ENCODE measurements at places on chromosomes 3 and 15.
A peak's percentile ranks its signal among the peaks of the same experiment; 100 is the strongest.

DNA sequence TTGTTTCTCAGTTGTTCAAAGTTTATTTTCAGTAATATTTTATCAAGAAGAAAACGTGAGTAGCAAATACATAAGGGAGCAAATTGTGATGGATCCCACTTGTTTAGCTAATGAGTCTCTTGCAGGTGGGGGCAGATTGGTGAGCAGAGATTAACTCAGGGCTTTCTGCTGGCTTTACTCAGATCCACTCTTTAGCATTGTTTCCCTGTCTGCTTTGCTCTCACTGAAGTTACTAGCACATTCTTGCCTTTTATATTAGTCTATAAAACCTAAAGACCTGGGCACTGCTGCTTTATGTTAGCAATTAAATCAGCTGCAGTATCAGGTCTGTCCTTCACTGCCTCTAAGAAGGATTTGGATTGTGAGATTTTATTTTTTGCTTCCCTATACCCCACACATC is 71.5 kb downstream of the STAC start:
- DNase-seq, result no peak

- no peak for DNase-seq
Measured at GRCh38 chr15:58495891-58496408, 64.2 kb downstream of the LIPC start.

DNA sequence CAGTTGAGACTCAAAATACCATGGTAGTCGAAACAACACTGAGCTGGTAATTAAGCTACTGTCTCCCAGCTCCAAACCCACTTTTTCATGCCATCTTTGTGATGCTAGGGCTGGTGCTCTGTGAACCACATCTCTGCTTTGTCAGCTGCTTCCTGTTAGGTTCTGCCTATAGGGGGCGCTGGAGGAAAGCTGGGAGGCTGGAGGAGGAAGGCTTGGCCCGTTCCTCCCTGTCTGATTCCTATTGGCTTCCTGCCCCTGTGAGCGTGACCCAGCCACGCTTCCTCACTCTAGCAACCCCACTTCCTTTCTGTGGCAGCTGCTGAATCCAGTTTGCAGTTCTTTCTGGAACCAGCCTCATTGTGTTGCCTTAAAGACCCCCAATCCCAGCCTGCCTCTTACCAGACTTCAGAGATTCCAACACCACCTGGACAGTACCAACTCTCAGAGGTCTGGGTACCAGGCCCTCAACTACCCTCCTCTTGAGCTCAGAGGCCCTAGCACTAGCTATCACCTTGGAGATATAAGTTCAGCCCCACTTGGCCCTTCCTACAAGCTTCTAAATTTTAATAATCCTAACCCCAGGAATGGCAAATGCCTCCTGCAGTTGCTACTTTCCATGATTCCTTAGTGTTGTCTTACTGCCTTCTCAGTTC is 120.9 kb downstream of the ERC2 start:
- no peak for DNase-seq

- no peak for DNase-seq
Measured at GRCh38 chr15:69760890-69761568, 308.4 kb downstream of the RPLP1 start.

DNA sequence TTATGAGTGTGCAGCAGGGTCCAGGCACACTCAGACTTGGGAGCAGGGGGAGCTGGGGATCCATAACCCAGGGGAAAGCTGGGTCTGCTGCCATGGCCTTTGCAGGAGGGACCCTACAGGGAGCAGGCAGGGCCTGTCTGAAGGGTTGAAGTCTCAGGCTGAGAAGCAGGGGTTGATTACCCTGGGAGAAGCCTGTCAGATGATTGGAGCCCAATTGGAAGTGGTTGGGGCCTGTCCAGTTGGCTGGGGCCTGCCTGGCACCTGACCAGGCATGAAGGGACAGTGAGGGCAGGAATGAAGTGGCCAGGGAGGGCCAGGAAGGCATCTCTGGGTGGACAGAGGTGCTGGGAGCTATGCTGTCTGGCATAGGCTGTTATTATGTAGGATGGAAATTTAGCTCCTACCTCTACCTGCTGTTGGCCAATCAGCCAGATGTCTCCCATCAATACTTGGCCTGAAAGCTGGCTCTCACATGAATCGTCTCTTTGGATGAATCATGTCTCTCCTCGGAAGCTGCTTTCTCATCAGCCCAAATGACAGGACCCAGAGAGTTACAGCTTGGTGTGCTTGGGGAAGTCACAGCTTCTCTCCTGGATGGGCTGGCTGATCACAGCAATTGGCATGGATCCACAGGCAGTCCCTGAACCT is 27.4 kb upstream of the SLCO2A1 start:
- DNase-seq, result no peak

- no peak for DNase-seq
Measured at GRCh38 chr3:185739264-185739701, 85.6 kb downstream of the IGF2BP2 start.

- DNase-seq, result no peak
Measured at GRCh38 chr3:151037746-151038477, 47.6 kb upstream of the MED12L start.

GRCh38 chr3:21331857-21332256 is 419.2 kb downstream of the ZNF385D start:
- no peak for DNase-seq

- DNase-seq, result no peak
Measured at GRCh38 chr3:18119866-18120265, 305.3 kb downstream of the SATB1 start.

- DNase-seq, result peak; percentile 68
Measured at GRCh38 chr15:60299452-60300047, 98.2 kb downstream of the ANXA2 start.

- DNase-seq, result no peak
Measured at GRCh38 chr3:115518100-115518852, 105.0 kb upstream of the GAP43 start.

GRCh38 chr3:112730210-112730609 is 89.3 kb upstream of the CCDC80 start:
- no peak for DNase-seq

- DNase-seq, result no peak
Measured at GRCh38 chr15:85588677-85589076, 206.0 kb downstream of the KLHL25 start.

DNA sequence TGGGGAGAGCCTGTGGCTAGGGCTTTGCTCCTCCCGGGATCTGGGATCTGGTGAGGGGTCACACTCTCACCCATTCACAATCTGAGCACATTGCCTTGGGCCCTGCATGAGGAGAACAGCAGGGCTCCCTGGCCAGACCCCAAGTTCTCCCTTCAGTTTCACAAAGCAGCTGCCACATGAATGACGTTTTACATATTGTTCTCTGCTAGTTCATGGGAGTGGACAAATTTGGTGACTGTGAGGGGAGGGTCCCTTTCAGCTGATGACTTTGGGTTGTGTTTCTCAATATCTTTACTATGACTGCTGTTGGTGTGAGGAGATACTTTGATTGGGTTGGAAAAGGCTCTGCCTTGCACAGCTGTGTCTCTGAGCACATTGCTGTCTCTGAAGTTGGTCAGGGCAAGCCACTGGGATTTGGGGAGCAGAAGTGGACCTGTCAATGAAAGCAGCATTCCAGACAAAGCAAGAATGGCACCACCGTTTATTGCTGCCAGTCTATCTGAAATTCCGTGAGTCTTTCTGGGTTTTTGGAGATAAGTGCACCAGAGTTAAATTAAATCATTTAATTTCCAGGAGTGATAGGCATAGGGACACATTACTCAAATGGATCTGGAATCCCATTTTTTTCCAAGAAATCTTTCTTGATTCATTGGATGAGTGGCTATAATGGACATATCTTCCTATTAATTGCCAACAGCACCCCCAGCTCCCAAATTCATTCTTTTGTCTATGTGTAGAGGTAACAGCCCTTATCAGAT is 10.3 kb downstream of the TIMP4 start:
- no peak for DNase-seq

DNA sequence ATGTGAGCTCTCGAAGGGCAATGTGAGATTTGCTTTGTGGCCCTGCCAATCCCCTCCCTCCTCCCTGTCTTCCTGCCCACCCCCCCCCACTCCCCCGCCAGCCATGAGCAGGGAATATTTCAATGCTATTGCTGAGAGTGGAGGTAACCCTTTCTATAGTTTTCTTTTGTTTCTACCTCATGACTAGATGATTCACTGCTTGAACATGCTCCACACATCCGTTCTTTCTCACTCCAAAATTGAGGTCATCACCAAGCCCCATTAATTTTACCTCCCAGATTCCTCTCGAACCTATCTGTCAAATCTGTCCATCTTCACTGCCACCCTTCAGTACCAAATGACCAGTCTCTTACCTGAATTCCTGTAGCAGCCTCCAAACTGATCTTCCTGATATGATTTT is 12.2 kb downstream of the ZNF774 start:
- DNase-seq, result no peak

DNA sequence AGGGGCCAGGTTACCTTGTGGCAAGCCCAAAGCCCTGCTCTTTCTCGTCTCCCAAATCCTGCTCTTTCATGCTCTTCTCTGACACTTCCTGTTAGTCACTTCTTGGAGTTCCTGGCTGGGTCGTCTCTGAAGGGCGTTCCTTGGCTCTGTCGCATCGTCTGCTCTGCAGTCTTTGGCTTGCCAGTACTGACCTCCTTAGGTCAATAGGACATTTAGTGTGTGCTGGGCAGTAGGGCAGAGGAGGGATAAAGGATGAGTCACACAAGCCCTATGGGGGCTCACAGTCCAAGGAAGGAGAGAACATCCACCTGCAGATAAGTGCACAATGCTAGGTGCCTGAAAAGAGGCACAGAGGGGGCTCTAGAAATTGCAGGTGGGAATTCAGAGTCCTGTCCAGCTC is 87.5 kb downstream of the FAM43A start:
- no peak for DNase-seq

- DNase-seq, result no peak
Measured at GRCh38 chr3:30666572-30667279, 60.3 kb downstream of the TGFBR2 start.

DNA sequence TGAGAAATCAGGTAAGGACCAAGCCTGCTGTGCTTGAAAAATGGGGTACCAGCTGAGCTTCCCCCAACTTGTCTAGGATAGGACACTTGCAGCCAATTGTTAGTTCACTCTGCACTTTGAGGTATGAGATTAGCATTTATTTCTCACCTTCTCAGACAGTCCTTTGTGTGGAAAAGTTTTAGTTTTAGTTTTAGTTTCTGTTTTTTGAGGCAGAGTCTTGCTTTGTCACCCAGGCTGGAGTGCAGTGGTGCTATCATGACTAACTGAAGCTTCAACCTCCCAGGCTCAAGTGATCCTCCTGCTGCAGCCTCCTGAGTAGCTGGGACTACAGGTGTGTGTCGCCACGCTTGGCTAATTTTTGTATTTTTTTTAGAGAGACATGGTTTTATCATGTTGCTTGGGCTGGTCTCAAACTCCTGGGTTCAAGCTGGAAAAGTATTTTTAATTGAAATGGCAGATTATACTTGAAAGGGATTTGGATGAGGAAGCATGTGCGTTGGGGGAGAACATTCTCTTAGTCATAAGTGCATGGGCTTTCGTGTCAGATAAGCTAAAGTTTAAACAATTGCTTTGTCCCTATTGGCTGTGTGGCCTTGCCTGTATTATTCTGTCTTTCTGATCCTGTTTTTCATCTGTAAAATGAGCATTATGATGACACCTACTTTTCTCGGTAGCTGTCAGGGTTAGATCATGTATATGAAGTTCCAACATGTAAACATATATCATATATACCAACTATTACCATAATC is 25.2 kb upstream of the CCK start:
- DNase-seq, result no peak

- no peak for DNase-seq
Measured at GRCh38 chr3:195568630-195569029, 15.1 kb downstream of the APOD start.

GRCh38 chr15:73887481-73887880 is 14.1 kb downstream of the TBC1D21 start:
- no peak for DNase-seq

- DNase-seq, result no peak
Measured at GRCh38 chr3:98966862-98967546, 65.5 kb upstream of the DCBLD2 start.

- DNase-seq, result no peak
Measured at GRCh38 chr3:44674211-44674610, 25.7 kb downstream of the ZNF35 start.

GRCh38 chr3:134651347-134652041 is 672 bp upstream of the KY start:
- DNase-seq, result no peak

GRCh38 chr3:60246361-60246760 is 1004.9 kb downstream of the FHIT start:
- no peak for DNase-seq

DNA sequence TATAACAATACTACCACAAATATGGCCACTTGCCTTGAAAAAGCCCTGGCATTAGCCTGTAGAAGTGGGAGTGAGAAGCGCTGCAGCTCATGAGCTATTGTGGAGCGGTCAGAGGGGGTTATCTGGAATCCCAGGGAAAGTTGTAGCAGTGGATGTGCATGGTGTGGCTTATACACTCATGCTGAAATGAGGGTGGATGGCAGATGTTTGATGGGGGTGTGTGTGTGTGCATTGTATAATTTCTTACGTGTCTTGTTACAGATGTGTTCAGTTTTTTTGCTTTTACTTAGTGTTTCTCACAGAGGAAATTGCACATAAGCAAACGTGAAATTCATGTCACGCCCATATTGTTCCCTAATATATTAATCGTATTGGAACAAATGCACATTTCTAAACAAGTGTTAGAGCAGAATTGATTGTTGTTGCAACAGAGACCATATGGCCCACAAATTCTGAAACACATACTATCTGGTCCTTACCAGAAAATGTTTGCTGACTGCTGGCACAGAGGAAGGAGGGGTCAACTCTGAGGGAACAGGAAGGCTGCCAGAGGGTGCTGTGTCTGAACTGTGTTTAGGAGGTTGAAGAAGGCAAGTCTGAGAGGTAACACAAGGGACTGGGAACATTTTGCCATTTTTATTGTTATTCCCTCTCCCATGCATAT is 200.0 kb upstream of the CFAP20DC start:
- no peak for DNase-seq

- no peak for DNase-seq
Measured at GRCh38 chr3:101066711-101067129, 73.5 kb upstream of the ABI3BP start.

DNA sequence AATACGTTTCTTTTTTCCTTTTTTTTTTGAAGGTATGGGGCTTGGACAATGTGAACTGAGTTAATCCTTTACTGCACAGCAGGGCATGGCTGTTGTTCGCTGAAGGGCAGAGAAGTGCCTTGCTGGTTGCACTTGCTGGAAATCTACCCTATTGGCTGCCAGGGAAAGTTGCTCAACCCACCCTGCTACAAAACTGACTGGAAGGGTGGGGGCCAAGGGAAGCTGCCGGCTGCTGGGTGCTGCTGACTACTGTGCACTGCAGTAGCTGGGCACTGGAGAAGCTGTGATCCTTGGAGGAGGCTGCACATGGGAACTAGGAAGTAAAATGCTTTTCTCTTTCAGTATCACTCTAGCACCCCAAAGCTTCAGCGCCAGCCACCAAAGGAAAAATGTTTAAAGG is 70.5 kb downstream of the ETV5 start:
- DNase-seq, result no peak

GRCh38 chr3:136734382-136735070 is 17.7 kb downstream of the STAG1 start:
- no peak for DNase-seq

GRCh38 chr15:48800811-48801455 is 9.9 kb downstream of the CEP152 start:
- no peak for DNase-seq

- no peak for DNase-seq
Measured at GRCh38 chr3:175913286-175913685, 1054.2 kb downstream of the NAALADL2 start.

- no peak for DNase-seq
Measured at GRCh38 chr3:3351226-3351625, 171.7 kb upstream of the CRBN start.

Measured in NCI-H187 treated with DMSO at 0.1 percent for 48 hours (cell line).